Stimulated activated CD8-positive, alpha-beta memory T cell treated with anti-CD3 and anti-CD28 coated beads, Interleukin-7, amount 100 ng/mL, for 24 hours (primary cell): ENCODE measurements at places on chromosomes 5 and 9.

DNA sequence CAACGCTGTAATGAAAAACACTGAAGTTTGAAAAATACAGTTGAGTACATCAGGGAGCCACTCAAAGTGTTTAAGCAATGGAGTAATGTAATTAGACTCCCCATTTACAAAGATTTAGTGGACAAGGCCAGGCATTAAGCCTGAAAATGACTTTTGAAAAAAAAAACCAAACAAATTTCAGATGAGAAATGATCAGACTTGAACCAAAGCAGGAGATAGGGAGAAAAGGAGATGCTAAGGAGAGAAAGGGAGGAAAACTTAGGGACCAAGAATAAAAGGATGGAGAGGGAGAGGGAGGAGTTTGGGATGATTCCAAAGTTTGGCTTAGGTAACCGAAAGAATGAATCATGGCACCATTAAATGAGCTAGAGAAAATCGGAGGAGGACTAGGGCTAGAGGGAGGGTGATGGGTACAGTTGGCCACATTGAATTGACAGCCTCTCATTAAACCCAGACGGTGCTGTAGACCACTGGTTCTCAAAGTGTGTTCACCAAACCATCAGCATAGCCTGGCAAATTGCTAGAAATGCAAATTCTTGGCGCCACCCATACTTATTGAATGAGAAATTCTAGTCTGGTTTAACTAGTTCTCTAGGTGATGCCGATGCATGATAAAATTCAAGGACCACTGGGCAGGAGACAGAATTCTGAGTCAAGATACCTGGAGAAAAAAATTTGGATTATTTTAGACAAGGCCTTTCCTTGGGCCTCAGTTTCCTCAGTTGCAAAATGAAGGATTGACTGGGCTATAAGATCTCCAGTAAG lies 6.2 kb upstream of the CPEB4 start:
- DNase-seq, result no peak

DNA sequence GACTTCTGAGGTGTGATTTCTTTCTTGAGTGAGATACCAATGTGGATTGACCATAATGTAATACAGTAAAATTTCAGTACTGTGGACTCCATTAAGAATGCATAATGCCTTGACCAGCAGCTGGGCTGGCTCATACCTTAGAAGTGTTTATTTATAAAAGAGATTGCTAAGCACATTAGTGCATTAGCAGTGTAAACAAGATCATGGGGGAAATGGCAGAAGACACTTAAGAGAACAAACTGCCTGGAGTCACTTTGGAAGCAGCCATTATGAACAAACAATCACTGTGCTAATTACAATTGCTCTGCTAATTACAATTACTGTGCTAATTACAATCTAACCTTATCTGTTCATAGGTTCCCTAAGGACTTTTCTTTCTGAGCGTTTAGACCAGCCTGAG lies 104.2 kb downstream of the TRIM32 start:
- DNase-seq, result no peak

DNA sequence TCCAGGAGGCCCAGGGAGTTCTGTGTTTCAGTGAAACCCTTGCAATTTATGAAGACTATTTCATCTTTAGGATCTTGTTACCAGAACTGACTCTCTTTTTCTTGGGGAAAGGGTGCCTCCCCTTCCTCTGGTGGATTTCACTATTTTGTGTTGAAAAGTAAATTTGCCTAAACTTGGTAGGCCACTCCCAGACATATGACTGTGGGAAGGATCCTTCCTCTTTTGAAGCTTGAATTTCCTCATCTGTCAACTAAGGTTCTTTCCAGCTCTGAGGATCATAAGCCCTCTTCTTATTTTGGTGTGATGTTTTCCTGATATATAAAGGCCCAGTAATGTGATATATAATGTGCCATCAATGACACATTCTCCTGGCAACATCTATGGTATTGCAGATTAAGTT lies 59.1 kb upstream of the ZFAND5 start:
- no peak for DNase-seq

DNA sequence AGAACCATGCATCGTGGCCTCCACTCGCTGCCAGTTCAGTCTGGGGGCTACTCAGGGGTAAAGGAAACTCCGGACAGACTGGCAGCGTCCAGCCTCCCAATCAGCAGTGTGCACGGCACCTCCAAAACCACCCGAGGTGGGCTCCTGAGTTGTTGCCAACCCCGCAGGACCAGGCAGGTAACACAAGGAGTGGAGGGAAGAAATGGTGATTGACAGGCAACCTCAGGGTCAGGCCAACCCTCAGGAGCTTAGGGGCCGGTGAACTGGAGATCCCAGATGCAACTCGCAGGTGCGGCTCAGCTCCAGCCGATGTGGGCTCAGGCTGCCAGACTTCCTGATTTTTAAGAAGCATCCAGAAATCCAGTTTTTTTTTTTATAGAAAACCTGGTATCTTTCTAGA lies 37.3 kb upstream of the AKNA start:
- no peak for DNase-seq

- no peak for DNase-seq
Observed at GRCh38 chr9:122941582-122942234, 888 bp downstream of the RABGAP1 start.

DNA sequence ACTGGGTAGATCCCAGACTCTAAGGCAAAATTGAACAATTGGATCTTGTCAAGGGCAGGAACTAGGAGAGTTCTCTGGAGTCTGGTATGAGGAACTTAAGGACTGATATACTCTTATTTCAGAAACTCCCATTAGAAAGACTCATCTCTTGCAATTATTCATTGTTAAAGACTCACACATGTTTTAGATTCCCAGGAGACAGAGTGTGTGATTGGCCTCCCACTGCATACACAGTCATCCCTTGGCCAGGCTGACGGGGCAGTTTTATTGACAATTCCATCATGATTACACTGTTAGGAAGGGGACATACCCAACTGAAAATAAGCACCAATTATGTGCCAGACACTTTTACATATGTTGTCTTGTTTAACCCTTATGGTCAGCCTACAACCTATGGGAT lies 347.2 kb downstream of the DMAC1 start:
- no peak for DNase-seq

GRCh38 chr9:121373011-121373729 lies 3.1 kb upstream of the STOM start:
- no peak for DNase-seq

- no peak for DNase-seq
Observed at GRCh38 chr9:33858423-33858822, 41.5 kb downstream of the UBE2R2 start.

- no peak for DNase-seq
Observed at GRCh38 chr5:134439210-134439654, 27.6 kb upstream of the CDKN2AIPNL start.

DNA sequence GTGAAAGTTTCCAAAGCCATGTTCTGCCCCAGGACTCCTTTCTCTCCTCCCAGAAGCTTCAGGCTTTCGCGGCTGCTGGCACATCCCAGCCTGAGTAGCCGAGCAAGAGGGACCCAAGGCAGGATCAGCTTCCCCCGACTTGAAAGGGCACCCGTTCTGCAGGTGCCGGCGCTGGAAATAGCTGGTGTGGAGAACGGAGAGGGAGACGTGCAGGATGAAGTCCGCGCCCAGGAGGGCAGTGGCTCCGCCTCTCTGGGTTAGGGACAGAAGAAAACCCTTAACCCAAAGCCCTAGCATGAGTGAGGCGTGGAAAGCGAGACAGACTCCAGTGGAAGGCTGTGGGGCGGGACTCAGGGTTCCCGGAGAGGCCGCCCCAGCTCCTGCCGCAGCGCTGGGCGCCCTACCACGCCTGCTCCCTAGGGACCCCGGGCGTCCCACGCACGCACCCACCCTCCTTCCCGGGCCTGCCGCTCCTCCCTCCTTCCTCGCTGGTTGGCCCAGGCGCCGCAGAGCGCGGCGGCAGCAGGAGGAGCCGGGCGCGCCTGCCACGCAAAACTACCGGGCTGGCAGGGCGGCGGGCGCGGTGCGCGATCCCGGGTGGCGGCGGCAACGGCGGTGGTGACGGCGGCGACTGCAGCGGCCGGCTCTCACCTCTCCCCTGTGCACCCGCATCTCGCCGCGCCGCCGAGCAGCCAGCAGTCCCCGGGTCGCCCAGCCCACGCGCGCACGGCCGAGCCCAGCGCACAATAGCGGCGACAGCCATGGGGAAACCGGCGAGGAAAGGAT lies at the start of gene SLC1A1:
Gene SLC1A1, plus strand, starts transcription at position 550 of the 786 bp plus-strand sequence. Its CDS starts 212 bp downstream, at position 762.
- no peak for DNase-seq

GRCh38 chr5:36607838-36608783 lies 1.7 kb downstream of the SLC1A3 start:
- no peak for DNase-seq

DNA sequence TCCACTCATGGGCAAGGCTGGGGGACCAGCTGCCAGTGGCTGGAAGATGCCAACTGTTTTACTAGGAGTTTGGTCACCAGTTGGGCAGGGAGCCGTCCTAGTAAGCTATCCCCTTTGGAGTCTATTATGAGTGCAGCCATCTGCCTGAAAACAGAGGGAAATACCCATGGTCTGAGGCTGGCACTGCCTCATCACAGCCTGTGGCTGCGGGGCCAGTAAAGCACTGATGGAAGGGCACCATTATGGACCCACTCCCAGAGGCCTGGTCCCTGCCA lies 187.2 kb upstream of the PANK3 start:
- DNase-seq, result no peak

DNA sequence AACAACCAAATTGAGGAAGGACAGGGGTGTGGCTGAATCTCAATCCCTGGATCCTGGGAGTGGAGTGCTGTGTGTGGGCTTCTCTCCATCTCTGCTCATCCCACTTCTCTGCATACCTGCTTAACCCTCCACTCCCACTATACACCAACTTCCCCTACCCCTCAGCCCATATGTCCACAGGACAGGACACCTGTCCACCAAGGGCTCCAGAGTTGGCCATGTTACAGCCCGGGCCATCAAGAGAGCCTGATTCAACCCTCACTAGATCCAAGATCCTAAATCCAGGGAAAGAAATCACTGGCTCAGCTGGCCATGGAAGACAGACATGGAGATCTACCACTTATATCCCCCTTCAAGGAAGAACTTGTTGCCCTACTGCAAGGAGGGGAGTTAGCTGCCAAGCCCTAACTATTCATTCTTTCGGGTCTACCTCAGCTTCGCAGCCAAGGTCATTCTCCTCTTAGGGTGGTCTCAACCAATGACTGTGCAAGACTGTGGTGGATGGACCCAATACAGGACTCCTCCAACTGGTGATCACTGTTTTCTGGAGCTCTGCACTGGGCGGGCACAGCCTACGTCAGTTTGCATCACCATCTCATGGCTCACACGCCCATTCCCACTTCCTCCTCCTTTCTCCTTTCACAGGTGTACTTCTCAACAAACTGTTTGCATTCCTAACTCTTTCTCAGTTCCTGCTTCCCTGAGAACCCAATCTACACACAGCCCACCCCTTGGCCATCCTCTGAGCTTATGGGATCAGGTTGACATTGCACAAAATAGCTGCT lies 53.7 kb upstream of the ZBTB43 start:
- no peak for DNase-seq

- no peak for DNase-seq
Observed at GRCh38 chr9:90009447-90009846, 404.6 kb downstream of the GADD45G start.

GRCh38 chr9:95131023-95131943 lies 186.2 kb downstream of the FANCC start:
- DNase-seq, result no peak

GRCh38 chr9:81589819-81590218 lies 99.5 kb downstream of the TLE1 start:
- DNase-seq, result no peak

DNA sequence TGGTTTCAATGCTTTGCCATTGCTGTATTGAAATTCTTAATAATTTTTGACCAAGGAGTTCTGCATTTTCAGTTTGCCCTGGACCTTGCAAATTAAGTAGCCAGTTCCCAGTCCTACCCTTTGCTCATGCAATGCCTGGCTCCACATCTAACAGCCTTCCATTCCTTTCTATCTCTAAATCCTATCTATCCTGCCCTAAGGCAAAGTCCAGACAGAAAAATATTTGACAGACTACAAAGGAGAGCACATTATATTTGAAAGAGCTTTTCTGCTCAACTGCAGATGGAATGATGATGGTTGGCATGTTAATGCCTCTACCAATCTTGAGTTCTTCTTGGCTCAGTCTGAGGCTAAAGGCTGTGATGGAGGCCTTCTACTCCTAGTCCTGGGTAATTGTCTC lies 15.5 kb downstream of the SLC22A4 start:
- DNase-seq, result no peak

DNA sequence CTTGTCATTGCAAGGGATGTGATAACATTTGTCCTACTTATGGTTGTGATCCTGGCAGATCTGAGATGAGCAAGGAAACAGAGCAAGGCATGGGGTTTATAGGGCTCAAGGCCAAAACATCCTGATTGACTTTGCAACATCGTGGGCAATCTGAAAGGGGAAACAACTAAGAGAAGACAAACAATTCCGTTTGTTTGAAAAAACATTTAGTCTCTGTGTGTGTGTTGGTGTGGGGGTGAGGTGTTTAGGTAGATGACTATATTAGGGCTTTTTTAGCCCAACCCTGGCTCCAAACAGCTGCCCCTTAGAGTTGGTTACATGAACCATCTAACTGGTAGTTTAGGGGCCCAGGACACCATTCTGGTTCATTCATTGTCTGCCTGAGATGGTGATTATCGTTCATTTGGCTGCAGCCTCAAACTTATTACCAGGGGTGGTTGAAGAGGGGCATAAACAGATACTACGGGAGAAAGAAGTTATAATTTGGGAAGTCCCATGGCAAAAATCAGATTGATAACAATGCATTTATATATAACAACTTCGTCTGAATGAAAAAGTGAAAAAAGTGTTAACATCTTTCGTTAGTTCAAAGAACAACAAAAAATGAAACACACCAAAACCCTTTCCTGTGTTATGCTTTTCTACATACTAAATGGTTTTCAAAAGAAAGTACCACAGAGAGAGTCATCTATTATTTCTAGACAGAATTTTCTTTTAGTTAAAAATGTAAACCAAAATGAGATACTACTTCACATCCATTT lies 5.7 kb downstream of the FYB1 start:
- DNase-seq, result no peak

GRCh38 chr5:1512541-1513291 lies 11.0 kb downstream of the LPCAT1 start:
- no peak for DNase-seq

DNA sequence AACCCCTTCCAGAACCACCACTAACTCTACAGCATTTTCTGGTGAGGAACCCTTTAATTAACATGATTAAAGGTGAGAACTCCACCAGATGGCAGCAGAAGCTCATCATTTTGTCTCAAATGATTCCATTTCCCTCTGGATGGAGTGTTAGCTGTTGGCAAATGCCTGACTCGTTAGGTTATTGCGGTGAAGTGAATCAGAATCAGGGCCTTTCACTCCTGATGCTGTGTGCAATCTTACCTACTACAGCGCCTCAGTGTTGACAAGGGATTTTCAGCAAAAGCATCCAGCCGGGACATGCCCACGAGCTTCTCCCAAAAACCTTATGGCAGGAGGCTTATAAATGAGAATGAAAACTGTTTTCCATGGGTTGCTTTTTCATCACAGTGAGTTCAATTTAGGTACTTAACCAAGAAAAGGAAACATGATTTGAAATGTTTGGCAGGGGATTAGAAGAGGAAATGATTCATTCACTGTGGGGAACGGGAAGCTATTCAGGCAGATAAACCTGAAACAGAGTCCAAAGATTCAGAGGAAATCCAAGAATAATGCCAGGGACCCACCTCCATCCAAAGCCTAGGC lies 48.0 kb upstream of the CAST start:
- no peak for DNase-seq
